ENCODE measurements at places on chromosomes 3 and 15.

DNA sequence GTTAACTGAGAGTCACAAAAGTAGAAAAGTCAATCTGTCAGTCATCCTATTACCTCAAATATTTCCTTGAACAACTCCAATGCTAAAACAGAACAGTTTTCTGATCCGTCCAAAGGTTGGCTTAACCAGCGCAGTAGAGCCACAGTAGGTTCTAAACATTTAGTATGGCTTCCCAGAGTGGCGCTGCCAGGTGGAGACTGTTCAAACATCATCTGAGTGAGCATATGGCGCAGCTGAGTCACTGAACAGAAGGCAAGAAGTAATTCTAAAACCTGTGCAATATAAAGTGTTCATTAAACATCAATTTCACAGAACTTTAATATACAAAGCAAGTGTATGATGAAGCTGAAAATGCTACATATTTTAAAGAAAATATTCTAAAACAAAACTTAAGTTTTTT, 19.9 kb downstream of the CIP2A start:
- DNase-seq: no peak

DNA sequence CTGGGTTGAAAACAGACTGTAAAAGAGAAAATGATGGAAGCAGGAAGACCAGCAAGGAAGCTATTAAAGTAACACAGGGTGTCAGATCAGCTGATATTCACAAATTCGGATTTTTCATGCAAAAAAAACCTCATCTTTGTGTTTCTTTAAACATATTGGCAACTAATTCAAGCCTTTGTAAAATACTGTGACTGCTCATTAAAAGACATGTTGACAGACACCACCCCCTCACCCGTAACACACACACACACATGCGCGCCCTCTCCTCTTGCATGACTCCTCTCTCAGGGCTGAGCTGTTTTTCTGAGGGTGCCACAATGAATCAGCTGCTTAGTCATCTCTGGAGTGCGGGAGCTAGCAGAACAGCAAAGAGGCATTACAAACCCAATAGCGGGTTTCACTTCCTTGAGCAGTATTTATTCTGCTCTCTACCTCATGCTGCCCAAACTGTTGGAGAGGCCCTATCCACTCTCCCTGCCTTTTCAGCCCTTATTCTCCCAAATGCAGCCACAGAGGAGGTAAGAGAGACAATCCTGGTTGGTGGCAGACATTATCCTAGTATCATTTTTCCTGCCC, 35.8 kb upstream of the CCDC80 start:
- DNase-seq: peak; percentile 52

- DNase-seq: no peak
Observed at GRCh38 chr15:29208352-29208751, 61.3 kb downstream of the NSMCE3 start.

DNA sequence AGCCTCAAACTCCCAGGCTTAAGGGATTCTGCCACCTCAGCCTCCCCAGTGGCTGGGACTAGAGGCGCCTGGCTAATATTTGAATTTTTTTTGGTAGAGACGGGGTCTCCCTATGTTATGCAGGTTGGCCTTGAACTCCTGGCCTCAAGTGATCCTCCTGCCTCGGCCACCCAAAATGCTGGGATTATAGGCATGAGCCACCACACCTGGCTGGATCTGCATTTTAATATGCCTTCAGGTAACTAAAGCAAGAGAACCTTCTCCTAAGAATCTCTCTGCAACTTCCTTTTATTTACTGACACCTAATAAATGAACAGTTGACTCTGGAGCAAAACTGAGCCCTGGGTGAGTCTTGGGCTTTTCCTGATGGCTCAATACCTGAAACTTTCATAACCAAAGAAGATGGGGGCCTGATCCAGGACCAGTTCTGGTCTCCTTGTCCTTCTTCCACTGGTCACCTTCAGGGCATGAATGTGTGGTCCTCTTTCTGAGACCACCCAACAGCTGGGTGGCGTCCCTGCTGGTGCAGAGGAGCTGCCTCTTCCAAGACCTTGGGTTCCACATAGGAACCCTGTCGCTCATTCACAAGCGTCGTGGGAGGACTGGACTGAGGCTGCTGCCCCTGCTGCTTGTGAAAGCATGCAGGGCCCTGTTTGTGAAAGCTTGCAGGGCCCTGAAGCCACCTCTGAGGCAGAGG, 28.2 kb downstream of the CCR9 start:
- DNase-seq: no peak

DNA sequence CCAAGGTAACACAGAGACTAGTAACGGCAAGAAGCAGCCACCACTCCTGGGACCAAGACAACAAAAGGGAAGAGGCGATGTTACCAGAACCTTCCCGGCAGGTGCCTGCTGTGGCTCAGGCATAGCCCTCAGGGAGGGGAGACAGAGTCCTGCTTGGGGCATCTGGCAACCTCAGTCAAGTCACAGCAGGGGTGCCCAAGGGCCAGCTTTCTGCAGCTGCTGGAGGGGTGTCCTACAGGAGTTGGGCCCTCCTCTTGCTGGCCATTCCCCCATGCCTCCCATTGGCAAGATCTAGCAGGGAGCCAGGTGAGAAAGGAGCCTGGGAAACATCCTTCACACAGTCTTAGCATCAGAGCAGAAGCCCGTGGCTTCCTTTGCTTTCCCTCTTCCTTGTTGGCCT, 197.3 kb upstream of the IL12A start:
- no peak for DNase-seq

DNA sequence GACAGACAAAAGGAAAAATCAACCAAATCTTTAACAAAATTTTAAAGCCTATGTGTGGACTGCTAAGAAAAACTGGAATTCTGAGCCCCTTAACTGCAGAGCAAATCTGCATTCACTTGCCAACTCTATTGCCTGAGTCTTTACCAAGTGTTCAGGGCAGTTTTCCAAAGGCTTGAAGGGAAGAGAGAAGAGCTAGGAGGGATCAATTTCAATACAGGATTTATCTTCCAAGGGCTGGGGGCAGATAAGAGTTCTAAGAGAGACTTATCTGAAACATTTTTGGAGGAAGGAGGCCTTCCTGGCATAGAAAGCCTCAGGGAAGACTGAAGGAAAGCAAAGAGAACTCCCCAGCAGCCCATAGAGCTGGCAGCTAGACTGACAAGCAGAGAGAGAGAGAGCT, 31.4 kb upstream of the LSAMP start:
- DNase-seq: no peak

DNA sequence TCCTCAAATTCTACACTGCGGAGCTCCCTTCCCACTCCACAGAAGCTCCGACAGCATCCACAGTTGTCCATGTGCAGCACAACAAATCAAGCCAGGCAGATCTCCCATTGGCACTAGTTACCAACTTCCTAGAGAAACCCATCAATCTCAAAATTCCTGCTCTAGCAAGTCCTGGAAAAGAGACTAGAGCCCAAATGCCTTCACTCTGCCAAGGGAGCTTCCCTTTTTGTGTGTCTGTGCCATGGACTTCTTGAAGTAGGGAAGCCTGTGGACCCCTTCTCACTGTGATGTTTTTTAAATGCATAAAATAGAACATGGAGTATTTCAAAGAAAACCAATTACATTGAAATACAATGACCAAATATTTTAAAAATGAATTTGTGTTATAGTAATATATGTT, 59.1 kb downstream of the TGFBR2 start:
- no peak for DNase-seq

- no peak for DNase-seq
Observed at GRCh38 chr15:34609102-34610057, 25.9 kb upstream of the GOLGA8B start.
